ENCODE measurements at places on chromosomes 2 and 18. TPM values are rescaled to one million over a fixed set of nuclear protein-coding genes. Genes with fewer than 3 reads are reported as not detected.

PSMA8 gene
- not detected for total RNA-seq

CCDC148 gene
- total RNA-seq = 0.30 TPM

KCNJ3 gene
- 4.2 TPM for total RNA-seq

RPS27A gene
- total RNA-seq = 459 TPM

CABLES1 gene
- 2.7 TPM for total RNA-seq

CAPN13 gene
- total RNA-seq = not detected

DNA sequence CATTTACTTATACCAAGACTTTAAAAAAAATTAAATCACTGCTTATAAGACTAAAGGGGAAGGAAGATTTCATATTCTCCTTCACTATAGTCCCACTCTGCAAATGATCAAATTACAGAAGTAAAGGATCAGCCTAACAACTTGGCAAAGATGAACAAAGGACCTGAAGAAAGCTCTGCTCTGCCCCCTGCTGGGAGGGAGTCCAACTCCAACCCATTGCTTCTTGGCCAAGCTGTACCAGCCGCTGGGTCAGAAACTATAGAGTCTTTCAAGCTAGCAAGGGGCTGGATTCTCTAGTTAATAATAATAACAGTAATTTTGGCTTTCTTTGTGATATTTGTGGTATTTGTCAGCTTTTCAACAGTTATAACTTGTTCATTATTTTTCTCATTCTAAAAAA, 927.0 kb upstream of the CRIM1 start:
- H3K4me3 ChIP-seq = no peak overlapping the region
- H3K4me1 ChIP-seq = no peaks in the 10 kb centered on the region
- H3K36me3 ChIP-seq = no peaks in the 10 kb centered on the region

GRCh38 chr2:72847534-72848315, 21.9 kb upstream of the EXOC6B start:
- H3K27ac ChIP-seq = no peak overlapping the region
- no peaks in the 10 kb centered on the region for H3K36me3 ChIP-seq
- no peaks in the 10 kb centered on the region for H3K4me1 ChIP-seq

- H3K4me3 ChIP-seq = no peak overlapping the region
- no peaks in the 10 kb centered on the region for H3K36me3 ChIP-seq
- H3K27me3 ChIP-seq = peaks cover 5% of the 10 kb centered on the region
- DNase-seq = no peak
Measured at GRCh38 chr2:60811491-60812375, 55.7 kb downstream of the PAPOLG start.

DNA sequence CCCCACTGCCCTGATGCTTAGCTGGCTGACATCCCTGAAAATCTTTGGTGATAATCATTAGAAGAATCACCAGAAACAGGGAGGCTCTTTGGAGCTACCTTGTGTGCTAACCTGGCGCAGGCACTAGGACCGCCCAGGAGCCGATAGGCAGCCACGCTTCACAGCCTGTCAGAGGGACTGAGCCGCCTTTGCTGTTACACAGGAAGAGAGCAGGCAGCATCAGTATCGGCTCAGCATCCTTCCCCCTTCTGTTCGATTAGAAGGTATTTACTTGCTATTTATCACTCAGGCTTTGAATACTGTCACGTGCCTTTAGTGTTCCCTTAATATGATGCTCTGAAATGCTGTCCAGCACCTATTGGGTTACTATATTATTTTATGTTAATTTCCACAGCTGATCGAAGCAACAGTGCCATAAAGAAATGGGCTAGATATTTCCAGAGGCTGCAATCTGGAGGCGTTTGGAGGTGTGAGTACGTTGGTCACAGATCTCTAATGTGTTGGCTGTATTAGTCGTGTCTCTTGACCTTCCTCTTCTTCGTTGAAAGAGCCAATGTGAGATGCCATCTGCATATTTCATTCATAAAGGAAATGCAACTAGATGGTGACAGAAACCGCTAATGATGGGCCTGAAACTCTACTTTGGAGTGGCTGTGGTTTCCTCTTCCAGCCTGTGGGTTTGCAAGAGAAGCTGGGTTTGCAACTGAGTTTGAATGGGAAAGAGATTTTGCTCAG, 110.4 kb upstream of the RAB27B start:
- H3K4me3 ChIP-seq = no peak overlapping the region
- H3K36me3 ChIP-seq = no peaks in the 10 kb centered on the region
- peaks cover 29% of the 10 kb centered on the region for H3K27me3 ChIP-seq
- no peak for DNase-seq
- no peak overlapping the region for H3K27ac ChIP-seq

GRCh38 chr2:43086451-43087221, 139.8 kb downstream of the ZFP36L2 start:
- H3K4me3 ChIP-seq = no peak overlapping the region
- H3K27me3 ChIP-seq = no peaks in the 10 kb centered on the region
- peak; percentile 66 for DNase-seq
- peaks cover 8% of the 10 kb centered on the region for H3K36me3 ChIP-seq

DNA sequence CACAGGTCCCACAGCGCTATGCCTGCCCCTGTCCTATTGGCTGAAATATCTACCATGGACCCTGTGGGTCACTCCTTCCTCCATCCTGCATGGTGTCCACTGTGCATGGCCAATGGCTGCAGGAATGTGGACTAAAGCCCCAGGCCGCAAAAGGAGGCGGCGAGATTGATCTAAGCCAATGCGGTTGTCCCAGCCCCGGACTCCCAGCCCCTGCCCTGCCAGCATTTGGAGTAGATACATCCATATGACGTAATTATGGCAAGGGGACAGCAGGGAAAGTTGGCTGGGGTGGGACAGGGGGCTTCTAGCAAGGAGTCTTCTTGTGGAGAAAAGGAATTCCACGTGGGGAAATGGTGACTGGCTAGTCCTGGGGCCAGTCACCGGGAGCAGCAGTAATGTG, 11.4 kb upstream of the ZNF516 start:
- no peaks in the 10 kb centered on the region for H3K36me3 ChIP-seq
- H3K27ac ChIP-seq = no peak overlapping the region
- H3K4me1 ChIP-seq = no peaks in the 10 kb centered on the region
- no peaks in the 10 kb centered on the region for H3K27me3 ChIP-seq

DNA sequence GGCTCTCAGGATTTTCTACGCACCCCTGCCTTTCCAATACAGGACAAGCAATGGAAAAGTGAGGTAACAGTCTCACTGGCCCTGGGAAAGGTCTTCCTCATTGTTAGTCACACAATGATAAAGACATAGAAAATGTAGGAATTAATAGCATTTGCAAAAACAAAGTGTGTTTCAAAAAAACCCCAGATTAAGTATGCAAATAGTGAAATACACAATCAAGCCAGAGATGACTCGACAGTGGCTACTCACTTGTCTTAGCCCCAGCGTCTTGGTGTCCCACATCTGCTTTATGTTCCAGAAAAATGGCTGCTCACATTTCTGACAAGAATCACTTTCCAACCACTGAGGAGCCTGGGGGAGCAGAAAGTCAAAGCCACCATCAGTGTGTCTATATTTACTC, 47.0 kb upstream of the AP1S3 start:
- H3K4me1 ChIP-seq = no peaks in the 10 kb centered on the region
- H3K36me3 ChIP-seq = peaks cover 69% of the 10 kb centered on the region
- no peaks in the 10 kb centered on the region for H3K27me3 ChIP-seq
- no peak overlapping the region for H3K4me3 ChIP-seq
- no peak overlapping the region for H3K27ac ChIP-seq

DNA sequence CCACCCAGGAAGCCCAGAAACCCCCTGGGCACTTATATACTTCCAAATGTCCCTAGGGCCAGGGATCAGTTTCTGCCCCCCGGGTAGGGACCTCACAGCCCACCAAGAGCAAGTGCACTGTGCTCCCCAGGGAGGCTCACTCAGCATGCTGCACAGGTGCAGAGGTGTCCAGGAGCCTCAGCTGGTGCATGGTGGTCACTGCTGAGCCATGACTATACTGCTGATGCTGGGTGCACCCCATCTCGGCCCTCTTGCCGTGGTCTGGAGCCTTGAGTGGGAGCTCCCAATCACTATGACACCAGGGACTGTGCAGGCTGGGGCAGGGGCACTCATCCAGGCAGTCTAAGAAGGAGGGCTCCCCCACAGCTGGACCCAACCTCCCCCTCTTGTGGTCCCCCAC, 617.8 kb upstream of the RAB6C start:
- H3K27ac ChIP-seq = no peak overlapping the region
- H3K27me3 ChIP-seq = no peaks in the 10 kb centered on the region
- no peak overlapping the region for H3K4me3 ChIP-seq
- DNase-seq = no peak
- no peaks in the 10 kb centered on the region for H3K36me3 ChIP-seq

DNA sequence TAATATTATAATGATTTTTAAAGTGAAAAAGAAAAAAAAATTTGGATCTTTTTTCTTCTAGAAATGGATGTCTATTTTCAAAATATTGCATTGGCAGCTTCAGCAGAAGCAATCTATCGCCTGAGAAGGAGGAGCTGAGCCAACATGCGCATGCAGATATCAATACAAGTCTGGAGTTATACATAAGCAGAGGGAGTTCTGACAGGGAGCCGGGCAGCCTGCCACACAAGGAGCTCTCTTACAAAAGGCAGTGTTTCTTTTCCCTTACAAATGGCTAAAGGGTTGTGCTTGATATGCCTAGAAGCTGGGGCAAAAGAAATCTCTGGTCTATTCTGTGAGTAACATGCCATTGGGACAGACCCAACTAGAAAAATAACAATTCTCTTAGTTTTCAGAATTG, 291.9 kb upstream of the TRIB2 start:
- H3K27ac ChIP-seq = no peak overlapping the region
- DNase-seq = peak; percentile 46
- H3K4me1 ChIP-seq = peaks cover 5% of the 10 kb centered on the region
- H3K36me3 ChIP-seq = no peaks in the 10 kb centered on the region
- H3K27me3 ChIP-seq = no peaks in the 10 kb centered on the region
